ENCODE measurements at places on chromosomes 11 and 22. TPM values are rescaled to one million over a fixed set of nuclear protein-coding genes. Genes with fewer than 3 reads are reported as not detected.

The CD3E gene
- 0.70 TPM for total RNA-seq

The ARHGAP8 gene
- 0.16 TPM for total RNA-seq

The IL17REL gene
- total RNA-seq: not detected

The CD59 gene
- total RNA-seq: 817 TPM

The MYRF gene
- 0.30 TPM for total RNA-seq

The TRPC6 gene
- total RNA-seq: 0.19 TPM

The ACTN3 gene
- total RNA-seq: not detected

The KCNE3 gene
- total RNA-seq: 2.9 TPM

The UBQLNL gene
- total RNA-seq: 0.24 TPM

The APOL5 gene
- not detected for total RNA-seq

The CHRM1 gene
- not detected for total RNA-seq

The RAPSN gene
- 7.0 TPM for total RNA-seq

The TEF gene
- total RNA-seq: 23.5 TPM

The USP2 gene
- 140 TPM for total RNA-seq

The ESAM gene
- 43.1 TPM for total RNA-seq

The OR52E1 gene
- total RNA-seq: not detected

The FLRT1 gene
- 0.57 TPM for total RNA-seq

The OR5B21 gene
- total RNA-seq: not detected

The TRIM48 gene
- not detected for total RNA-seq

The TENM4 gene
- 0.35 TPM for total RNA-seq

The TTC36 gene
- total RNA-seq: 0.92 TPM

The OR10A4 gene
- not detected for total RNA-seq

All from Right ventricle myocardium inferior (tissue), 1 donor.